NCI-H774 (cell line): ENCODE measurements at places on chromosomes 2 and 18.

DNA sequence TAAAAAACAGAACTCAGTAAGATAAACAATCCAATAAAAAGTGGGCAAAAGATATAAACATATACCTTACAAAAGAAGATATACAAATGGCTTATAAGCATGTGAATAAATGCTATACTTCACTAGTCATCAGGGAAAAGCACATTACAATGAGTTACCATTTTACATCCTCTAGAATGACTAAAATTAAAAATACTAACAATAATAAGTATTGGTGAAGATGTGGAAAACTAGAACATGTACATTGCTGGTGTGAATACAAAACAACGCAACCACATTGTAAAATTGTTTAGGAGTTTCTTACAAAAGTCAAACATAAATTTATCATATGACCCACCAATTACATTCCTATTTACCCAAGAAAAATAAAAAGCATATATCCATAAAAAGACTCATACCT lies 80.1 kb downstream of the SPIRE1 start:
- no peak for DNase-seq

- no peak for DNase-seq
Observed at GRCh38 chr18:6396276-6396675, 18.4 kb downstream of the L3MBTL4 start.

- no peak for DNase-seq
Observed at GRCh38 chr2:6999211-6999877, 82.1 kb downstream of the RNF144A start.

- DNase-seq = no peak
Observed at GRCh38 chr2:109409321-109410038, 204.3 kb downstream of the SEPTIN10 start.

DNA sequence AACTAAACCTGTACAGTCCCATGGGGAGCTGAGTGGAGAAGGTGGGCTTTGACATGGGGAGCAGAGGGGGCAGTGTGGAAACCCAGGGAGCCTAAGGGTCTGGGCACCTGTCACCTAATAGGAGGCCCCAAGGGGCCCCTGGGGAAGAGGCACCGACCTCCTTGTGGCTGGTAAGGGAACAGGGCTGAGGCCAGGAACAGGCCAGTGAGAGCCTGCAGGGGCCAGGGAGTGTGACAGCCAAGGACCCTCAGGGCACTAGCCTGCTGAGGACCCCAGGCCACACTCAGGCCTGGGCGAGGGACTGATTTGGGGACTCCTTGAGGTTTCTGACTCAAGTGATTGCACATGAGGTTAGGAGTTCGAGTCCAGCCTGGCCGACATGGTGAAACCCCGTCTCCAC lies 24.5 kb upstream of the ALPP start:
- DNase-seq = no peak

- DNase-seq = no peak
Observed at GRCh38 chr2:198059800-198060199, 255.4 kb downstream of the PLCL1 start.

DNA sequence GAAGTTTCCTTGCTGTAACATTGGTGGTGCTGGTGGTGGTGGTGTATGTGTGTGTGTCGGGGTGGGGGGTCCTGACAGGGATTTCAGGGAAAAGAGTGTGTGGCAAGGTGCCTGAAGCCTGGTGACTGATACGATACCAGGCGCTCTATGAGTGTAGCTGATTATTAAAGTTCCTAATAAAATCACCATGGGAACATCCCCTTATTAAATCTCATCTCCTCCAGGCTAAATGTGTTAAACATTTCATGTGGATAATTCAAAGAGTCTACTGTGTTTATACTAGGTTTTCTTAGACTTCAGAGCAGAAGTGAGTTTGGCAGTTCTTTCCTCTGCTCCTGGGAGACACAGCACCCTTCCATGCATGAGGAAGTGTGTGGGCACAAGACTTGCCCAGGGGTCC lies 82.0 kb downstream of the THNSL2 start:
- no peak for DNase-seq

GRCh38 chr18:49967171-49967570 lies 153.8 kb upstream of the ACAA2 start:
- DNase-seq = no peak

- DNase-seq = no peak
Observed at GRCh38 chr2:141791521-141791920, 339.3 kb downstream of the LRP1B start.

GRCh38 chr2:166360906-166361305 lies 14.8 kb downstream of the SCN9A start:
- DNase-seq = no peak

- DNase-seq = no peak
Observed at GRCh38 chr2:95539836-95540235, 52.0 kb upstream of the TRIM43 start.

GRCh38 chr2:85111819-85112281 lies 21.3 kb upstream of the TCF7L1 start:
- DNase-seq = no peak

DNA sequence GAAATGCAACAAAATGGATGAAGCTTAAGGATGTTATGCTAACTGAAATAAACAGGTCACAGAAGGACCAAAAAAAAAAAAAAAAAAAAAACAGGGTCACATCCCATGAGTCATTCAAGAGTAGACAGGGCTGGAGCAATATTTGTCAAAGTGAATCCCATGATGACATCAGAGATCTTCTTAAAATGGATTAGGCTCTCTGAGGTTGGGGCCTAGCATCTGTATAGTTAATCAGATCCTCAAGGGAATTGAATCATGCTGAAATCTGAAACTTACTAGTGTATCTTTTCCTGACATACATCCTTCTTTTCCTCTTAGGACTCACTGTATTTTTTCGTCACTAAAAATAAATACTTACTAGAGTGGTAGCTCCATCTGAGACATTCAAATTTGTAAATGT lies 380.6 kb upstream of the NXPH2 start:
- DNase-seq = no peak

DNA sequence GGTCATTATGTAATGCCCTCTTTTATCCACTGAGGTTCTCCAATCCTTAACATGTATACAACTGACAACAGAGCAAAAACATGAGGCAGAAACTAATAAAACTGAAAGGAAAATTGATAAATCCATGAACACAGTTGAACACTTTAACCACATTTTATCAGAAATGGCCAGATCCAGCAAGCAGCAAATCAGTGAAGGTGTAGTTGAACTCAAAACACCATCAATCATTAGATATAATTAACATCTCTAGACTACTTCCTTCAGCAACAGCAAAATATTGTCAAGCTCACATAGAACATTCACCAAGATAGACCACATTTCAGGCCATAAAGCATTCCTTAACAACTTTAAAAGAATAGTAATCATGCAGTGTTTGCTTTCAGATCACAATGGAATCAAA lies 72.9 kb downstream of the HS6ST1 start:
- DNase-seq = no peak

DNA sequence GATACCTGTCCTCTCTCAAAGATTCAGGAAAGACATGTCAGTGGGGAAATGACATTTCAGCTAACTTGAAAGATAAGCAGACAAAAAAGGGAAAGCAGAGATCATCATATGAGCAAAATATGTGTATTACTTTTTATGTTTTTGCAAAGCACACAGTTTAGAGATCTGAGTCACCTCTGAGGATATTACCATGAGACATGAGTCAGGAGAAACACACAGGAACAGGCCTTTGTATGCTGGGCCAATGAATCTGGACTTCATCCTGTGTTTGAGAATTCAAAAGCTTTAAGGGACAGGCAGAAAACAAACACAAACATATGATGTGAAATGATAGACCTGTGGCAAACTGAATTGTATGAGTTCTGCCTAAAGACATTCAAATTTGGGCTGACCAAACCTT lies 306.0 kb upstream of the EPC2 start:
- no peak for DNase-seq

- DNase-seq = no peak
Observed at GRCh38 chr18:72329533-72329932, 214.6 kb downstream of the CBLN2 start.

- DNase-seq = no peak
Observed at GRCh38 chr2:9560628-9561027, 5.0 kb upstream of the ADAM17 start.

GRCh38 chr2:64637000-64637635 lies 16.6 kb downstream of the SERTAD2 start:
- DNase-seq = no peak

DNA sequence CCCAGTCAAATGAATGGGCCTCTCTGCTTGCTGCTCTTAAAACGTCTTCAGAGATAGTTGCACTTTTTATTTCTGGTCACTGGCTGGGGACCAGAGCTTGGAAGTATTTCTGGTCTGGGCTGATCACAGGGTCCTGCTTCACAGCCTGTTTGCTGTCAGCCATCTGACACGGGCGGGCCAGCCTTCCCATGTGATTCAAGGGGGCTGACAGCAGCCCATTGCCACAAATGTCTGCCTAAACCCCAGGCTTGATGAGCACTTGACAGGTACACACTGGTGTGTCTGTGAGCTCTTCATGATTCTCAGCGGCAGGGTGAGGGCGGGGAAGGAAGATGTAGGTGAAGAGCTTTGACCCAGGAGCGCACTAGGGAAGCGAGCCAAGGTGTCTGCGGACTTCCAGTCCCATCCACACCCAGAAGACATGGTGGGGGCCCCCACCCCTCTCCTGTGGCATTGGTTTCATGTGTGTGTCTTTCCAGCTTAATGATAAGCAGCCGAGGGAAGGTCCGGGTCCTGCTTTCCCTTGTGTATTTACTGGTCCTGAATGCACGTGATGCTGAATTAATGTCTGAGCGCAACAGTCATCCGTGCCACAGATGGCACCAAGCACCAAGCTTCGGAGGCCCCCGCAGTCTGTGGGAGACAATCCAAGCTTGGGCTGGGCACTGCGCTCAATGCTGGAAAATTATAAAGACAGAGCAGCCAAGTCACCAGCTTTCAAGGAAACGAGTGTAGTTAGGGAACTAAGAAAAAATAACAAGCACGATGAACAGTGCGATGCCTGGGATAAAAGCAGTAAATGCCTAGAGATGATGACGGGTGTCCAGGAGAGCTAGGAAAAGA lies 73.3 kb downstream of the SH3BP4 start:
- no peak for DNase-seq

- no peak for DNase-seq
Observed at GRCh38 chr2:167825664-167826063, 421.7 kb downstream of the STK39 start.

DNA sequence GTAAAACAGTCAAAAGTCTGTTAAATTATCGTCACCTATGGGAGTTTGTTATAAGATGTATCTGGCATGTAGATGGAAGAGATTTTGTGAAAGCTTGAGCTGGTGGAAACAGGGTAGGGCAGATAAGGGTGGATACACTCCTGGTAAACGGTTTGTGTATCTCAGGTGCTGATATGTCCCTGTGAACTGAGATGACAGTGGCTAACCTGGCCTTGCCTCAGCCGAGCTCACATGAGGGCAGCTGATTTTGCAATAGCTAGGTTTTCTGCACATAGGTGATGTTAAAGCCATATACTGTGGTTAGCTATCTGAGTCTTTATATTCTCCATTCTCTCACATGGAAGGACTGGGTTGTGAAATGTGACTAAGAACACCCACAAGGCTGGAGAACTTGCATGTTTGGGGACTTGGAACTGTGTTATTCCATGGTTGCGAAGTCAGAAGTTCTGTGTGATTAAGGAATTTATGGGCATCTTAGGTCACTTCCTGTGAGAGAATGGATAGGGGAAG lies 205.1 kb downstream of the TPGS2 start:
- no peak for DNase-seq

- peak; percentile 26 for DNase-seq
Observed at GRCh38 chr2:198700319-198700718, 757.4 kb downstream of the SATB2 start.

DNA sequence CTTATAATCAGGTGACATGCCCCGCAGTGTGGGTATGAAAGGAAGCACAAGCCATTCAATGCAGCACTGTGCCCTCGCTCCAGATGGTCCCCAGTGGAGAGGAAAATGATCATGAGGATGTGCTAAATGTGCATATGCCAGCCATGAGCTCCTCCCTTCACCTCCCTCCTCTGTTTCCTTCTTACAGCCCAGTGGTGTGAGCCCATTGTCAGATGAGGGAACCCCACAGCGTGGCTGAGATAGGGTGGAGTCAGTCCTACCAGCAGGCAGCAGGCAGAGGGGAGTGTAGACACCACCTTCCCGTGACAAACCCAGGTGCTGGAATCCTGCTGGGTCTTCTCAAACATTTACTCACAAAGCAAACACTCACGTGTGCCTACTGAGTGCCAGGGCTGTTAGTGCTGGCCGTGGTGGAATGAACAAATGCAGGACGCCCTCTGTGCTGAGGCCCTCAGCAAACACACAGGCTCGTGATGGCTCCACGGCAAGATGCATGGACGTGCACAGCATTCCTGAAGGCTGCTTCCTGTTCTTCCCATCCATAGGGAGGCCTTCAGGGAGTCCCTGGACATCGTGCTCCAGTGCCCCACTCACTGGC lies 181.7 kb upstream of the TPO start:
- DNase-seq = peak; percentile 10

- DNase-seq = no peak
Observed at GRCh38 chr2:178473931-178474330, 4.5 kb downstream of the FKBP7 start.

DNA sequence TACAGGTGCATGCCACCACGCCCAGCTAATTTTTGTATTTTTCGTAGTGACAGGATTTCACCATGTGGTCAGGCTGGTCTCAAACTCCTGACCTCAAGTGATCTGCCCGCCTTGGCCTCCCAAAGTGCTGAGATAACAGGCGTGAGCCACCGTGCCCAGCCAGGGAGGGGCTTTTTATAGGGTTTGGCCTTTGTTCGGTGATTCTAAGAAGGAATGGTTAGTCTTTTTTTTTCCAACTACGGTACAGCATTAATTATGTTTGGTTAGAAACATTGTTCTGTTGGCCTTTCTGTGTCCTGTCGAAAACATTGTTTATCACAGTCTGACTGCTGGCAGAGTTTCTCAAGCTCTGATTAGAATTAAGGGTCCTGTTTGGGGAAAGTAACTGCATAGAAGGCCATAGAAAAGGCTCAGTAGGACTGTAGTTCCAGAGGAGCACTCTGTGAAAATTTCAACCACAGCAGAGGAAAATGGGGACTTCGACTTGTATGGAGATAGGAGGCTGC lies 19.3 kb upstream of the SMCHD1 start:
- no peak for DNase-seq

GRCh38 chr2:216373896-216374295 lies 1.6 kb upstream of the MARCHF4 start:
- DNase-seq = no peak

GRCh38 chr2:7752291-7752690 lies 835.1 kb downstream of the RNF144A start:
- DNase-seq = no peak
